ENCODE measurements at places on chromosomes 5 and 9. TPM values are rescaled to one million over a fixed set of nuclear protein-coding genes. Genes with fewer than 3 reads are reported as not detected.

The HACD4 gene
- total RNA-seq, result 2.5 TPM

The SVEP1 gene
- 2.1 TPM for total RNA-seq

The FAT2 gene
- not detected for total RNA-seq

The ZNF658 gene
- total RNA-seq, result 3.2 TPM

The TPPP gene
- 4.0 TPM for total RNA-seq

DNA sequence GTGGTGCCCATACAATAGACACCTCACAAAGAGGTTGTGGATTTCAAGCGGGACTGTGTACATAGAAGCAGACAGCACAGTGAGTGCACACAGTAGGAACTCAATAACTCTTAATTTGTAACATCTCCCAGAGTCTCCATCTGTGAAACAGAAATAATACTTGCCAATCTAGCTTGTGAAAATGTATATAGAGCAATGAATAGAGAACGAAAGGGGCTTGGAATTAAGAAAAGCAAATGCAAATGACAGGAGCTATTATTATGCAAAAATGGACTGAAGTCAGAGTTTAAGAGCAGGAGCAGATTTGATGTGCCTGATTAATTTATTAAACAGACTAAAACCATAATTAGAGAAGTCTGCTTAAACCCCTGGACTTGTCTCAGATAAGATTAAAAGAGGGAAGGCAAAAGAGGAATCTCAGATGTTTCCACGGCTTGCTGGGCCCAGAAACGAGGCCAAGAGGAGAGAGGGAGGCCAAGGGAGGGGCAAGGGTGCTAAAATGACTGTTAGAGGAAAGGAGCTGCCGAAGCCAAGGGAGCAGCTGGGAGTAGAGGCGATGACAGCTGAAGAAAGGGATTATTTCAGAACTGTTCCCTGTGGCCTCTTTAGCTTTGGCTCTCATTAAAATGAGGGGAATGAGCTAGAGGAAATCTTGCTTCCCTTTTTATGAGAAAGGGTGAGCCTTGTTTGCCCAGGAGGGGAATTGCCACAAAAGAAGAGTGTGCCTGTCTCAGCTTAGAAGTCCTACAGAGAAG lies 72.1 kb downstream of the FEM1C start:
- no peak for DNase-seq

- DNase-seq, result no peak
Measured at GRCh38 chr9:96109680-96110351, 192.2 kb downstream of the HSD17B3 start.

DNA sequence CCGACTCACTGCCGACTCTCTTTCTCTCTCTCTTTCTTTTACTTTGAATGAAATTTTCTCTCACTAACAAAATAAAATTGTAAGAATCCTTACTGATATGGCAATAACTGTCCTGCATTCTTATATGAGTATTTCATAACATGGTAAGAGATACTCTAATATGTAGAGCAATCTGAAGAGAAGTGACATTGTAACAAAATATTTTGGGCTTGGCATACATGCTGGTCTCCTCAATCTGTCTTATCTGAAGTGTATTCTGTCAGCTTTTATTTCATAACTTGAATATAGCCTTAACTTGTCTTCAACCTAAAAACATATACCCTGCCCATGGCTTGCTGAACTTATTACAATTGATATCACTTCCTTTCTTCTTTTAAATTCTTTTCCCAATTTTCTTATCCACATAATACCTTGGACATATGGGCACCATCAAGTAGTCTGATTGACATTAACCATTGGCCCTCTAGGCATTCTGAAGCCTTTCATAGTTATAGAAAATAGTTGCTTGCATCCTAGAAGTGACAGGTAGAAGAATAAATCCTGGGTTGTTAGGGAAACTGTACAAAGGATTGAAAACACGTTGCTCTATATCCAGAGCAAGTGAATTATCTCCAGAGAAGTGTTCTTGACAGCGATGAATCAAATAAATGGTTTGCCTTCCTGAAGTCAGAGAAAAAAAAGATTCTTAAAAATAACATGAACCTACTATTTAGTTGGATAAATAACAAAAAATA lies 537.6 kb upstream of the TYRP1 start:
- no peak for DNase-seq

DNA sequence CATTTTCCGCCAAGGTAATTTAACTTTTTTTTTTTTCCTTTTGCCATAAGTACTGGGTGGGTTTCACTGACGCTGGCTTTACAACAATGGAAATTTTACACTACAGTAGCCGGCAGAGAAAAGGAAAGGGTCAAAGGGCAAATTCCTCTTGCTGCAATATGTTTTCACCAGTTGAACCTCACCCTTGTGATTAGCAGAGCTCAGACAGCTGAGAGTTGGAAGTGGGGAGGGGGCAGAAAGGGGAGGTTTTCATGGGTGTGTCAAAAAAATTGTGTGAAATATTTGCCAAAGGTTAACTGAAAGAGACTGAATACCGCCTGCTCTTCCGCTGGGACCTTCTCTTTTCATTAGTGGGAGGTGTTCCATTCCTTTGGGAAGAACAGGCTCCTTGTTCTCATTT lies 296.9 kb downstream of the ADAMTS6 start:
- peak; percentile 27 for DNase-seq

DNA sequence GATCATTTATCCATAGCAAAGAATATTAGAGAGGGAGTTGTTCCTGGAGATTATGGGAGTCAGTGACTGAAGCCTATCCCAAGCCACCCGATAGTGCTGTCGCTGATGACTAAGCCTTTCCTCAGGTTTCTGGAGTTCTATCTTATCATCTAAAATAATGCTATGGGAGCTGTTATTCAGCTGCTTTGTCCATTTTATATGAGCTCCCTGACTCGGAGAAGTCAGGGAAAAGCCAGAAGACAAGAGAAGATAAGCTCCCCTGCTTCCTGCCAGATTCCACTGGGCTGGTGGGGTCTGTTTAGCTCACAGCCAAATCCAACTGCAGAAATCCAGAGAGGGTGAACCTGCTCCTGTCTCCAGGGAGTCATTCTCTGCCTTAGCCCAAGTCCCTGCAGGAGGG lies 148.2 kb downstream of the DROSHA start:
- no peak for DNase-seq

DNA sequence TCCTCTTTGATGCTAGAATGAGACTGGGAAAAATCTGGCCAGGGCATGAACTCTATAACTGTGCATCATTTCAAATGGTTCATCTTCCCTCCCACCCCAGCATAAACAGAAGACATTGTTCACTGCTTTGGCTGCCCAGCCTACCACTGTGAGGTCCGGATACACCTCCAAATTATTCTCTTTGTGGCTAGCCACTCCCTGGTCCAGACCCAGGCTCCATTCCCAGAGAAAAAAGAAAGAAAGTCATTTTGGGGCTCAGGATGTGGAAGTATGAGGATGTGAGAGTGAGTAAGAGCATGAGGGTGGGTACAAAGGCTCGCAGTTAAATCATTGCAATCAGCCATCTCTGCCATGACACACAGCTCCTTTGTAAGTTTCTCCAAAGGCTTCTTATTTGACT lies 559.2 kb downstream of the PSAT1 start:
- DNase-seq, result no peak

- DNase-seq, result no peak
Measured at GRCh38 chr5:141245250-141245717, at the start of gene PCDHB15. PCDHB15 (plus strand) TSS chr5:141245395; CDS start chr5:141245579, 184 bp downstream.

DNA sequence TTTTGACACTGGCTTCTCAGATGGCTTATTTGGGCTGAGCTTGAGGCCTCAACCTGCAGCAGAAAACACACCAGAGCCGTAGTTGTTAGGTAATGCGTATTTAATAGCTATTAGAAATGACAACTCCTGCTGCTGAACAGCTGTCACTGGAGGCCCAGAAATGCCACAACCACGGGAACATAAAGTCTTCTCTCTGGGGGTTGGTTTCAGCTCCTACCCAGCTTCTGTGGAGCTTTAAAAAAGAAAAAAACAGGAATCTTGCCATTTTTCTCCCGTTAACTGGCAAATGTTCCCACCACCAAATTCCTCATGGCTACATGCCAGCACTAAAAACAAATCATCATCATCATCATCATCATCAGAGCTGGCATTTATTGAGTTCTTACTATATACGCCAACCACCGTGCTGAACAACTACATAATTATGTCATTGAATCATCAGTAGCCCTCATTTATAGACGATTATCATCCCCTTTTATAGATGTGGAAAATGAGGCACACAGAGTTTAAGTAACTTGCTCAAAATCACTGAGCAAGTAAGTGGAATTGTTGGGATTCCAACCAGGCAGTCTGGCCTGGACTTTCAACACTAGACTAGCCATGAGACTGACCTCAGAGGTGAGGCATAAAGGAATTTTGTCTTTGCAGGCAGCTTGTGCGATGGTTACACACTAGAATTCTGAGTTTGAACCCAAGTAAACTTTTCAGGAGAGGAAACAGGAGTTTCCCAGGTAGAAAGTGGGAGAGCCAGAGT lies 185.3 kb upstream of the WWC1 start:
- no peak for DNase-seq

- no peak for DNase-seq
Measured at GRCh38 chr5:127563136-127563535, 45.7 kb downstream of the PRRC1 start.

- DNase-seq, result no peak
Measured at GRCh38 chr5:160616712-160617497, 195.2 kb downstream of the PTTG1 start.

DNA sequence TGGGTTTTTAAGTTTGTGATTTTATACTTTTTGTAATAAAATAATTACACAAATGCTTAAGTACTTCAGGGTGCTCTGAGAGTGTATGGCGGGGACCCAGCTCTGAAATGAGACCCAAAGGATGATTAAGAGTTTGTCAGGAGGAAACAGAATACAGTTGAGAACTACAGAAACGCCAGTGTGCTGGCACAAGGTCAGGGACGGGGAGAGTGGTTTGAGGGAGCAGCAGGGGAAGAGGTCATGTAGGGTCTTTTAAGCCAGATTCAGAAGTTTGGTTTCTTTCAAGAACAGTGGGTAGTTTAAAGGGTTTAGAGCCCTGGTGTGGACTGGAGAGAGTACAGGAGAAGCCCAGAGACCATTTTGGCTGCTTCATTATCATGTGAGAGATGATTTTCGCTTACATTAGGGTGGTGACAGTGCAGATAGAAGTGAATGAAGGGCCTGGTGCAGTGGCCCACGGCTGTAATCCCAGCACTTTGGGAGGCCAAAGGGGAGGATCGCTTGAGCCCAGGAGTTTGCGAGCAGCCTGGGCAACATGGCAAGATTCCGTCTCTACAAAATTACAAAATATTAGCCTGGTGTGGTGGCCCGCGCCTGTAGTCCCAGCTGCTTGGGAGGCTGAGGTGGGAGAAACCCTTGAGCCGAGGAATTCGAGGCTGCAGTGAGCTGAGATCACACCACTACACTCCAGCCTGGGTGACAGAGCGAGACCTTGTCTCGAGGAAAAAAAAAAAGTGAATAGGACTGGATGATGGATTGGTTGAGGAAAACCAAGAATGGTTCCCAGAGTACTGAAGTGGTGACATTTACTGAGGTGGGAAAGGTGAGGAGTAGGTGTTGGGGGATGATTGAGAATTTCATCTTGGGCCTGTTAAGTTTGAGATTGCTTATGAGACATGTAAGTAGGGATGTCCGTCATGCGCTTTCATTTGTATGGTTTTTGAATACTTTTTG lies 1.4 kb upstream of the ETF1 start:
- peak; percentile 27 for DNase-seq

DNA sequence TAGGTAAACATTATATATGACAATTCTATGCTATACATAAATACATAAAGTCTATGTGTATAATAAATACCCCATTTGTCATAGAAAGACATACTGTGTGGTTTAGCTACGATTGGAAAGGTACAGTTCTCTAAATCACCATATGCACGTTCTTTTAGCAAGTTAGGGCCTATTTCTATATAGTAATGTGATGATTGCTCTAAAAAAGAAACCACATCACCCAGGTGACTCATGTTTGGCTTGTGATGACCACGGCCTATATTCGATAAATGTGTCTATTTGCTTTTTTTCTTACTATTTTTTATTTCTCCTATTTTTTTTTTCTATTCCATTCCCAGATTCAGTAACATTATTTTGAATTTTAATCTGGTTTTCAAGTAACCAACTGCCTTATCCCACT lies 34.7 kb downstream of the RETREG1 start:
- DNase-seq, result no peak

DNA sequence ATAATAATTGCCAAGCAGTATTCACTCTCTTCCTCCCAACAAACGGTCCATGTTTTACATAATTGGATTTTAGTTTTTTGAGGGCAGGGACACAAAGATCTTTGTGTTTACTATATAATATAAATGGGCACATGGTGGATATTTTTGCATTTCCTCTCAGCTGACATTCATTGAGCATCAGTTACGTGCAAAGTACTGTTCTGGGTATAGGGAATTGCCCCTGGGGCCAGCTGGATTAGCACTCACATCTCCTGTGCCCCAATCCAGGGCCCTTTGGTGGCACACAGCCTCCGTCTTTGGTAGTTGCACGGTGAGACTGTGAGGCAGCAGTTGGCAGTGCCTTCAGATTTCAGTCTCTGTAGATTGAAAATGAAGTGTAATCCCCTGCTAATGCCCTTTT lies 1.6 kb downstream of the TDRD7 start:
- DNase-seq, result no peak

DNA sequence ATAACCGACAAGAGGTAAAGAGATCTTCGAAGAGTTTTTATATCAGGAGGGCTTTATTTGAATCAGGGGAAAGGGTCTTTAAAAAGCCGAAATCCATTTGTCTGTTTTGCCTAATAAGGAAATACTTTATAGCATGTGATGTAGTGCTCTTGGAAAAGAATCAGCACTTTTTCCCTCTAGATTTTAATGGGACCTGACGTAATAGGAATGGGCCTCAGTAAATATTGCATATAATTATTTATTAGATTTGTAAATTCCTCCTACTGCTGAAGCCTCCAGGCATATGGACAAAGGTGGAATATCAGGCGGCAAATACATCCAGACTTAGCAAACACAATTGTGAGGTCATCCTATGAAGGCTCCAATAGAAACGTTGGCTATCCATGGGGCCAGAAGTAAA lies 50.9 kb downstream of the ACTBL2 start:
- no peak for DNase-seq

- DNase-seq, result peak; percentile 30
Measured at GRCh38 chr9:105065098-105066088, 137.4 kb upstream of the ABCA1 start.

GRCh38 chr5:76715486-76715735 lies 515 bp upstream of the F2R start:
- no peak for DNase-seq

DNA sequence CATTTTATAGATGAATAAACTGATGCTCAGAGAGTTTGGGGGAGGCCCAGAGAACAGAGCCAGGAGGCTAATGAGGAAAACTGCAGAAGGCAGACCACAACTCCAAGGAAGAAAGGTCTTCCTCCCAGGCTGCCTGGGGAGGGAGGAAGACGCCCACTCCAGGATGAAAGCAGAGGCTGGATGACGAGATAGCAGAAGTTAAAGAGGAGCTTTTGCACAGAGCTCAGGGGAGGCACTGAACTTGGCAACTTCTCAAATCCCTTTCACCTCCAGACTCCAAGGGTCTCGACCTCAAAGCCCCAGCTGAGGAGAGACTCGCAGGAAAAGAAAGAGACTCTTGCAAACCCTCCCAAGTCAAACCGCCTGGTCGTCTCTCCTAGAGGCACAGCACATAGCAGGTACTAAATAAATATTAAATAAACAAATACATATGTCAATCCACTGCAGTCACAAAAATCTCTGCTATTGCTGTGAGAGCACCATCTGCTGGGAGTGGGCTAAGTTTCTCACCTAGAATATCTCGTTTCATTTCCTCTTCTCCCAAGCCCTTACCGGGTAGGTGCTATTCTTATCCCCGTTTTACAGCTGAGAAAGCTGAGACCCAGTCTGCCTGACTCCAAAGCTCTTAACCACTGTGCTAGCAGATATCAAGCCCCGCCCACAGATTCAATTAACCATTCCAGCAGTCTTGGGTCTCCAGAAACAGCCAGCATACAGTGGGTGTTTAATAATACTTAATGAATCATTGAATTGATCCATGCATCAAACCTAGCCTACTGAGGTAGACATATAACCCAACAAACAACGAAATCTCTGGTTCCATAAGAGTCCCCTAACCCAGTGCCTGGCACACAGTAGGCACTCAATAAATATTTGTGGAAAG lies 97.8 kb upstream of the HAND1 start:
- DNase-seq, result no peak

Data from colonic mucosa (tissue), 4 donors.